NCI-H345 (cell line): ENCODE measurements at places on chromosomes 7 and 10.

DNA sequence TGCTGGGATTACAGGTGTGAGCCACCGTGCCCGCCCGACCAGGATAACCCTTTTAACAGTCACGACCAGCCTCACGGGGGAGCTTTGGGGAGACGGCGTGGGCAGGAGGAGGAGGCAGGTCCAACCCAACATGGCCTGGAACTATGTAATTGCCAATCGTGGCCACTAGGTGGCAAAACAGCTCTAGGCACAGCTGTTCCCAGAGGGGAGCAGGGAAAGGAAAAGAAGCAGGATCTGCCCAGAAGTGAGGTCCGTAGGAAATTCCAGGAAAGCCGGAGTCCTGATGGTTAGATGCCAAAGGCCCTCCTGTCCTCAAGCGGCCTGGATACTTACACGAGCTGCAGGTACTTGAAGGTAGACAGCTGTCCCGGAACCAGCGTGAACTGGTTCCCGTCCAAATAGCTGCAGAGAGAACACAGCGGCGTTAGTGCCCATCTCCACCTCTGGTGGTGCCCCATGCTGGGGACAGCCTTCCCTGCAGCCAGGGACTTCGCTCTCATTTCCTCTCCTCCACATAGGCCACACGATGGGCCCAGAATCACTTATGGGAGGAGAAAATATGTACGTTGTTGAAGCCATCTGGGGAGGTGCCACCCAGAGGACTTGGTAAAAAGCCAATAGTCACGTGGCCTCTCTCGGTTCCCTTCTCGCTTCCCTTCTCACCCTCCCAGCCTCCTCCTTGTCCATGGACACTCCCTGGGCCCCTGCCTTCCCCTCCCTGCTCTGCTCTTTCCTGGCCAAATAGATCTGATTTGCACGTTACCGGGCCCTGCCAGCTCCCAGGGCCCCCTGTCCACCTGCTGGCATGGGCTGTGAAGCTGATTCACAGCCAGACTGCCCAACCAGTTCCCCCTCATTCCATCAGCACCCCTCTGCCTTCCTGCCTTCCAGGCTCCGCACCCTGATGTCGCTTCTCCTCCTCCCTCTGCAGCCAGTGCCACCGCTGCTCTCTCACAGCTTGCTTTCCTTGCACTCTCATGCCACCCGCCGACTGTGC is 148.1 kb downstream of the SLIT1 start:
- peak; percentile 83 for DNase-seq

GRCh38 chr7:65269150-65269856 is 104.4 kb upstream of the ZNF92 start:
- peak; percentile 94 for DNase-seq

DNA sequence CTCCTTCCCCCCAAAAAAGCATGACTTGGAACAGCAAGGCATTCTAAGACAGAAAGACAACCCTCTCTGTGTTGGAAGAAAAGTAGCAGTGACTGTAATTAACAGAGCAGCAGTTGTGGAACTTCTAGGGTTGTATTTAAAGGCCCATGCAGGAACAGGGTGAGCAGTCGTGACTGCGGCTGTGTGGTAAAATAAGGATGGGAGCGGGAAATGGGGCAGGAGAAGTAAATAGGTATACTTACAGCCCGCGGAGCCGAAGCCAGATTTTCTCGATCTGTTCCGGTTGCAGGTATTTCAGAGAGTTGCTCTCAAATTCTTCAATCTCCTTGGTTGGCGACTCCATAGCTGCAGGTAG is 179 bp downstream of the PDE1C start:
- DNase-seq, result no peak

GRCh38 chr7:90931986-90932916 is 332.0 kb upstream of the FZD1 start:
- peak; percentile 66 for DNase-seq

DNA sequence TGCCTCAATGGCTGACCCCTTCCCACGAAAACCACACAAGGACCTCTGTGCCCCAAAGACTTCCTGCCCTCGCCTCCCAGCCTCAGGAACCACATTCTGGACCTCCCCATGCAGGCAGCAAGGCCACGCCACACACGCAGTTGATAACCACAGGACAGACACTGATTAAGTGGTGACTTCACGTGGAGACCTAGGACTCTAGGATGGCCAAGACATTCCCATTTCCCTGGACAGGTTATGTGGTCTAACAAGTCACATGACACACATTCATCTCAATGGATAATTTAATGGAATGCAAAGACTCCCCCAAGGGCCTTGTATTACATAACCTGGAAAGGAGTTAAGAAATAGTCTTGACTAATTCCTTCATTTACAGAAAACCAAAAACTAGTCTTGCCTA is 110.2 kb downstream of the LARP4B start:
- no peak for DNase-seq

- DNase-seq, result no peak
Measured at GRCh38 chr10:17427666-17428350, 26.6 kb downstream of the ST8SIA6 start.

DNA sequence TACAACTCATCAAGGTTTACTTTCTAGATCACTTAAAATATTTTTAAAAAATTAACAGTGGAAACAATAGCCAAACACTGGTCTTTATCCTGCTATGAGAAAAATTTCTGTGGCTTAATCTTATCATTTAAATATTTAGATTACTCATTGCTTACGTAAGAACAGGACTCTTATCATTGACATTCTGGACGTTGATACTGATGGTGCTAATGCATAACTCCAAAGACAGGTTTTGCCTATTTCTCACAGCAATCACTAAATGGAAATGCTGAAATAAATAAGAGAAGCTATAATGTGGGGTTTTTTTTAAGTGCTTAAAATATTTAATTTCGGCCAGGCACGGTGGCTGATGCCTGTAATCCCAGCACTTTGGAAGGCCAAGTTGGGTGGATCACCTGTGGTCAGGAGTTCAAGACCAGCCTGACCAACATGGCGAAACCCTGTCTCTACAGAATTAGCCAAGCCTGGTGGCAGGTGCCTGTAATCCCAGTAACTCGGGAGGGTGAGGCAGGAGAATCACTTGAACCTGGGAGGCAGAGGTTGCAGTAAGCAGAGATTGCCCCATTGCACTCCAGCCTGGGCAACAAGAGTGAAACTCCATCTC is 195.0 kb downstream of the HGF start:
- no peak for DNase-seq

- DNase-seq, result no peak
Measured at GRCh38 chr7:43649755-43650274, 66.9 kb downstream of the STK17A start.

DNA sequence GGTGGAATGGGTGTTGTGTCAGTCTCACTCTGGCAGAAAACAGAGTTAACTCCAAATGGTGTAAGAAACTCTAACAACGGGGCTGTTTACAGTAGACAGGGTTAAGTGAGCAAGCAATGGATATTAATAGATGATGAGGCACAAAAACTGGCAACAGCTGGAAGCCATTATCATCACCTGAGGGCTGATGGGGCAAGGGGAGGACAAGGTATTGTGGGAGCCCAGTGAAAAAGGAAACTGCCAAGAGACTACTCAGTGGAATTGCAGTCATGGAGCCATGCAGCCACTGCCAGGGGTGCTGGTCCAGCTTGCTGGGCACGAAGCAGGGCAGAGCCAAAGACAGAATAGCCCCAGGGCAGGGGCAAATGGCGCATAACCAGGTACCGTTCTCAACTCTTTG is 260.7 kb downstream of the BICC1 start:
- DNase-seq, result no peak

DNA sequence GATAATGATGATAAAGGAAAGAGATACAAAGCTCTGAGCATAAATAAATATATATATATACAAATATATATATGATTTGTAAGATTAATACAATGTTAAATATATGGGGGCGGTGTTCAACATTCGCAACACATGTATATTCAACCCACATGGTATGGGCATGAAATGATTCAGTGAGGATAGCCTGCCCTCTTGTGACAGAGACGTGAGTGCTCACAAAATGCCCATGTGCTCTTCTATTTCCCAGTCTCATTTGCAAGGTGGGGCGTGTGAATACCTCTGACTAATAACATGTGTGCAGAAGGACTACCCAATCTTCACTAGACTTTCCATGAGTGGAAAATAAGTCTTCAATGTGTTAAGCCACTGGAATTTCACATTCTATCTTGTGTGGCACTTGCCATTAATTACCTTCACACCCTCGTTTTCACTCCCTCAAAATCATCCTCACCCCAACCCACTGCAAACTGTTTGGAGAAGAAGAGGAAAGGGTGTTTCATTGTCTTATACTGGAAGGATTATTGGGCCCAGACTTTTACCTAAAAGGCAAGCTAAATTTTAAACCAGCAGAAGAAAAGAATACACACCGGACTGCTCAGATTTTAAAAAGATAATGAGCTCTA is 26.9 kb downstream of the ASAH2 start:
- peak; percentile 54 for DNase-seq

DNA sequence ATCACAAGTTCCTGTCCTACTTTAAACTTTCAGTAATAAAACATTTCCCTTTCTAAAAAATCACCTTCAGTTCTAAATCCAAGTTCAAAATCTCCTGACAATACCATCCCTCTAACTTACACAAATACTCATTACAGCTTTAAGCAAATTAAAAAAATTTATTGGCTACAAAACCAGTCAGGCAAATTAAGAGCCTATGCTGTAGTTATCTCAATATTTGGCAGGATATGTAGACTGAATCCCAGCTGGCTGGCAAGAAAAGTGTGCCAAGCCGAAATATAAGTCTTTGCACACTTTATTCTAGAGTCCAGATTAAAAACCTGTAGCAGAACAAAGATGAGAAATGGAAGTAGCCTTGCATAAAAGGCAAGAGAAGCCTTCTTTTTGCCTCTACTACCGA is 9.5 kb downstream of the WAPL start:
- DNase-seq, result no peak

DNA sequence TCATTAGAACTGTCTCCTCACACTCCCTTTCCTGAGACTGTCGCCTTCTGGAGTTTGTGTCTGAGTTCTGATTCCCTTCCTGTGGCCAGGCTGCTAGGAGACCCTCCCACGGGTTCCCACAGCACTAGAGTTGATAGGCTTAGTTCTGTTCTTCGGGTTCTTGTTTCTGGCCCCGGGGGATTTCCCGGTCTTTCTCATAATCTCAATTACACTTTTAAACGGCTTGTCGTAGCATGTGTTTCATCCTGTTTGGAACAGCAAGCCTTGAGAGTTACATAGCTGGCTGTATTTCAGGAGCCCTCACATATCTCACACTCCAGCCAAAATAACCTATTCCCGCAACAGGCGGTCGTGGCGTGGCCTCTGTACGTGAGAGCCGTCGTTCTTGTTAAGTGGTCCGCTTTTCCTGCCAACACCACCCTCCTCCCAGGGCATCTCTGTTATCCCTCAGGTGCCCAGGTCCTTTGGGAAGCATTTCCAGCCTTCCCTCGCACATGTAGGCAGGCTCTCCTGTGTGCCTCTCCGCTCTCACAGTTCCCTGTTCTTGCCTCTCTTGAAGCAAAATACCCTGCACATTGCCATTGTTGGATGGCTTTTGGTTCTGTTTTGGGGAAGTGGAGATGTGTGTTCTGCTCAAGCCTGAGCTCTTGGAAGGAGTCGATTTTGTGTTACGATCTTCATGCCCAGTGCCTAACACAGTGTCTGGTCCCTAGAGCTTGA is 46.0 kb downstream of the CDC123 start:
- DNase-seq, result no peak

- no peak for DNase-seq
Measured at GRCh38 chr7:133851411-133851810, 275.7 kb upstream of the LRGUK start.

DNA sequence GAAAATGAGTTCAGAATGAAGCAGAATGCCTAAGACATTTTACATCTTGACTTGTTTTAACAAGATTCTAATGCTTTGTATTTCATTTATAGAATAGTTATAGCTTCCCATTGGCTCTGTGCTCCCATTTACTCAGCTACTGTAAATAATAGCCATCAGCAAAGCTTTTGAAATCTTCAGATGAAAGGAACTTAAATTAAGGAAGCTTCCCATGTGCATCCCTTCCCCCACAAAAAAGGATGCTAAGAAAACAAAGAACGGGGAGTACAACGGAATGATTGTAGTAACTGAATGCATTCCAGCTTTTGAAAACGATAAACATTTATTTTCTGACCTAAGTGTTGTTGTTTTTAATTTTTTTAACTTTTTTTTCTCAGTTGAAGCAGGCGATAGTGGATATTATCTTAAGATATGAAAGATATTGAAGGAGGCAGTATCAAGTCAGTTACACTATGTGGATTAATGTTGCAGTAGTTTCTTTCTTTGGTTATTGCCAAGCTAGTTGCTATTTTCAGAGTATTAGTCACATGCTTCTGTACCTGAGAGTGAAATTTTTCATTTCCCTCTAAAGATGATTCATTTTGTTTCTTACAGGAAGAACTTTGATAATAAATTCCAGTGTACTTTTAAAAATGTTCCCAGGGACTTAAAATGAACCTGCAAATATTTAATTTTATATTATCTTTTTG is 129.2 kb downstream of the KCND2 start:
- no peak for DNase-seq

DNA sequence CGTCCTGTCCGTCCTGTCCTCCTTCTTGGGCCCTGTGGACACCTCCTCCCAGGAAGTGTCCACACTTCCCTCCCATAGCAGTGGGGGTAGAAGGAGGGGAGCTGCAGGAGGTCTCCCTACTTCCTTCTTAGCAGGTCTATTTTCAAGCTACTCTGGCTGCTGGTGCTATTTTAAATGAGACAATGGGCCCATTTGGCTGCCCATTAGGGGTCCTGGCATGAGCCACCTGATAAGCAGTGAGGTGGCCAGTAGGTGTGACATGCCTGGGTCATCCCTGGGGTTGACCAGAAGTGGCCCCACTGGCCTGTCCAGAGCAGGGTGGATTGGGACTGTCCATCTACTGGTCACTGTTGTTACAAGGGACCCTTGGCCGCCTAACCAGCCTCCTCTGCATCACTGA is 75.2 kb downstream of the COL13A1 start:
- DNase-seq, result no peak

- DNase-seq, result peak; percentile 58
Measured at GRCh38 chr7:141701489-141702046, 398 bp downstream of the DENND11 start.

GRCh38 chr10:664893-665292 is 24.6 kb downstream of the DIP2C start:
- no peak for DNase-seq

DNA sequence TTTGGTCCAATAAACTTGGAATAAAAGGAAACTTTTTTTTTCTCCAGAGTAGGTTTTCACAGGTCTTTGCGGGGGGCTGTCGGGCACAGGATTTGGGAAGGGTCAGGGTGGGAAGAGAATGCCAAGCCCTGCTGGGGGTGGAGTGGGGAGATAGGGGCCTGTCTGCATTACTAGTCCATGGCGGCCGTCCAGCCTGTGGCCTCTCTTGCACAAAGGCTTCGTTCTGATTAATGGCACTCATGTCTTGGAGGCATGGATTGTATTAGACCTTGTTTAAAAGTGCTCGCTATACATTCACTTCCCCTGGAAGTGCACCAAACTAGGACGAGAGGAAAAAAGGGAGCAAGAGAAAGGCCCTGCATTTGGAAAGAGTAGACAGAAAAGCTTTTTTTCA is 37.2 kb downstream of the LRMDA start:
- no peak for DNase-seq

GRCh38 chr10:16545116-16545736 is 23.5 kb upstream of the C1QL3 start:
- DNase-seq, result no peak

- DNase-seq, result no peak
Measured at GRCh38 chr10:132652446-132652845, 114.9 kb downstream of the INPP5A start.

- no peak for DNase-seq
Measured at GRCh38 chr10:98388101-98388655, 26.8 kb downstream of the PYROXD2 start.
